Activated CD8-positive, alpha-beta memory T cell treated with anti-CD3 and anti-CD28 coated beads for 1 hour (primary cell): ENCODE measurements at places on chromosomes 7 and 10.

- no peak for DNase-seq
Observed at GRCh38 chr7:20834656-20835055, 48.0 kb upstream of the SP8 start.

- DNase-seq = no peak
Observed at GRCh38 chr7:96069401-96069800, 252.5 kb downstream of the SLC25A13 start.

GRCh38 chr10:86968271-86968993 lies at the start of gene ADIRF:
ADIRF (plus strand) TSS chr10:86968482; CDS start chr10:86968545, 63 bp downstream.
- no peak for DNase-seq

DNA sequence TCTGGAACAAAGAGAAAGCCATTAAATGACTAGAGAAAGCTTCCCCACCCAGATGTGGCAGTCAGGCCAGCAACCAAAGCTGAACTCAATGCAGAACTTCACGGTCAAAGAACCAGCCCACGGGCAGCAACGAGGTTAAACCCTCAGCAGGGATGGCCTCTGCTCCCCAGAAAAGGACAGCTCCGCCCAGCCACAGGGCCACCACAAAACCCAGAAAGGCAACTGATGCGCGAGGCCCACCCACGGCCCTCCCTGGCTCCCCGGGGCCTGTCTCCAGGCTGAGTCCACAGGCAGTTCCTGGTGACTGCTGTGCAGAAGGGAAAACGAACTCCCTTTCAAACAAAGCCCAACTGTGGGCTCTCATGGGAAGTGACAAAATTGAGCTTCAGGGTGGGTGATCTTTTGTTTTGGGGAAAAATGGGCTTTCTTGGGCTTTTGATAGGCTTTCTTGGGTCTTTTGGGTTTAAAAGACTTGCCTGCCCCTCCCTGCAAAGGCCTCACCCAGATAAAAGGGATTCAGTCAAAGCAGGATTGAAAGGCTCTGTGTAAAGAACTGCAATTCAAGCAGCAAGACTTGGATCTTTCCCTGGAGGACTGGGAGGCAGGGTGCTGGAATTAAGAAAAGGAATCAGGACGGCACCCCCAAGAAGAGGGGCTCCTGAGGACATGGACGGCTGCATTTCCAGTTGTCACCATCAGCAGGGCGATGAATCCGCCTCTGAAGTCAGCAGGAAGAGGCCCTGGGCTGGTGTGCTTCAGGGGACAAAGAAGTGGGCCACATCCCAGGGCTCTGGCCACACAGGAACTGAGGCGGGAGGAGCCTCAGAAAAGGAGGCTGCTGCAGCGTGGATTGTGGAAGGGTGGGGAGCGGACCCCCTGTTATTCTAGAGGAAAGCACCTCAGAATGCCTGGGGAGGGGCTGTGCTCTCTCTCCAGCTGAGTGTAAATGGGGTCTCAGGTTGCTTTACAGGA lies 209.9 kb downstream of the USP6NL start:
- DNase-seq = no peak

GRCh38 chr7:7851381-7851780 lies 117.2 kb upstream of the GLCCI1 start:
- DNase-seq = no peak

- no peak for DNase-seq
Observed at GRCh38 chr10:89869180-89869579, 167.8 kb downstream of the KIF20B start.

- no peak for DNase-seq
Observed at GRCh38 chr7:28347475-28348318, 64.6 kb upstream of the CREB5 start.

GRCh38 chr7:116806046-116806944 lies 56.1 kb upstream of the CAPZA2 start:
- no peak for DNase-seq

DNA sequence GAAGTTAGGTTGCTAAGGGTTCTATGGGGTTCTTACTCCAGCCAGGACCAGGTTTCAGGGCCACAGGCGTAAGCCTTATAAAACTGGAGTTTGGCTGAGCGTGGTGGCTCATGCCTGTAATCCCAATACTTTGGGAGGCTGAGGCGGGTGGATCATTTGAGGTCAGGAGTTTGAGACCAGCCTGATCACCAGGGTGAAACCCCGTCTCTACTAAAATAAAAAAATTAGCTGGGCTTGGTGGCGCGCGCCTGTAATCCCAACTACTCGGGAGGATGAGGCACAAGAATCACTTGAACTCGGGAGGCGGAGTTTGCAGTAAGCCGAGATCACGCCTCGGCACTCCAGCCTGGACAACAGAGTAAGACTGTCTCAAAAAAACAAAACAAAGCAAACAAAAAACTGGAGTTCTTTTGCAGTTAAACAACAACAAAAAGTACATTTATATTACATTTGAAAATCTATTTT lies 347 bp upstream of the RRP12 start:
- no peak for DNase-seq

DNA sequence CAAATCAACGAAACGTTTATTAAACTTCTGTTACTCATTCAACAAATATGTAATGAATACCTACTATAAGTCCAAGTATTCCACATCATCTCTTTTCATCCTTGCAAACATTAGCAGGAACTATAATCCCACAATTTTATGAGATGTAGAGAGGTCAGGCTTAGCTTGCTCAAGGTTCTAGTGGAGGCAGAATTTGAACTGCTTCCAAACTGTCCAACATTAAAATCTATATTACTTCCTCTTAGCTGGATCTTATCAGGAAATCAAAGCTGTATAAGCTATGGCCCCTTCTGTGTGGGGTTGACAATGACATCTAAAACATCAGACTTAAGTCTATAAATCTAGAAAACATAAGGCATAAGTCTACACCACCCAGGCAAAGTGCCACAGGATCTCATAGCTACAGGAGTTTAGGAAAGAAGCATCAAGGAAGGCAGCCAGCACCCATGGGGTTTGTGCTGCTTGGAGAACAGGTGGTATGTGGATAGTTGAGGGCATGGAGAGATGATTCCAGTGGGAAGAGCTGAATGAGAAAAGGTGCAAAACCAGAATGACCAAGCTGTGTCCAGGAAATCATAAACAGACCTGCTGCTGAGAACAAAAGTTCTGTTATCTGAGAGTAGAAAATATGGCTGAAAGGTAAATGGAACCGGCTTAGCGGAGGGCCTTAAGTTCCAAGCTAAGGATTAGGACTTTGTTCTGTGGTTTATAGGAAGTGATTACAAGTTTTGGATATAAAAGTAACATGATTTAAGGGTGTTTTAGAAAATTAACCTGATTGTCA lies 34.5 kb downstream of the PAPSS2 start:
- DNase-seq = no peak

DNA sequence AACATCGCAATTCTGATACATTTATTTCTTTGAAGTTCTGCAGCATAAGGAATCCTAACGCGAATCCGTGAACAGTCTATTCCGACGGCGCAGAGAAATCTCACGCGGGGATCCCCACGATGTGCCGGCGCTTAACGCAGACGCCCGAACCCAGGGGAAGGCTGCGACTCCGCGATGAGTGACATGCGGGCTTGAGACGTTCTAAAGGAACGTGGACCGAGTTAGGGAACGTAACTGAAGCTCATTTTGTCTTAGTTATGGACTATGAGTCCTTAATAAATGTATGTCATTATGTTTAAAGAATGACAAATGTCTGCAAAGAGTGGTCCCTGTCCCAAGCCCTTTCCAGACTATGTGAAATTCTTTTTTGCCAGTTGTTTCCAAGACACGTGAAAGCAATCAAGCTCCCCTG lies 995 bp upstream of the PARD3 start:
- no peak for DNase-seq

- DNase-seq = no peak
Observed at GRCh38 chr10:514137-514671, 175.3 kb downstream of the DIP2C start.

- DNase-seq = no peak
Observed at GRCh38 chr7:41117431-41117830, 585.5 kb downstream of the INHBA start.

DNA sequence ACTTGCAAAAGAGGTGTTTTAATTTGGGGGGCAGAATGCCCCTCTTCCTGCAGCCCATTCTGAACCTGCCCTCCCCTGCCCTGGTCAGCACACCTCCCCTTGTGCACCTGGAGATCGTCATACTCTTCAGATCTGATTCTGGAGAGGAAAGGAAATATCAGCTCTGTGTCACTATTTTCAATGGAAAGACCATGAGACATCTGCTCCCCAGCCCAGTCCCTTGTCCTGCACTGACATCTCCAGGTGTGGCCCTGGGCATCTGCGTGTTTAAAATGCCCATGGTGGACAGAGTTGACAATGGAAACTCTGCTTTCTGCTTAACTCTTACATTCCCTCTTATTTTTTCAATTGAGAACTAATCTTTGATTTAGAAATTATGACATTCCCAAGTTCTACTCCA lies 41.6 kb upstream of the RASGEF1A start:
- DNase-seq = no peak

- no peak for DNase-seq
Observed at GRCh38 chr10:30430544-30431298, 3.3 kb upstream of the MAP3K8 start.

- no peak for DNase-seq
Observed at GRCh38 chr7:15681631-15682030, 4.9 kb downstream of the MEOX2 start.

GRCh38 chr7:123231021-123232000 lies 31.5 kb upstream of the SLC13A1 start:
- no peak for DNase-seq
